NCI-H187 (cell line): ENCODE measurements at places on chromosomes 11 and 22.

- DNase-seq: no peak
Measured at GRCh38 chr11:86717817-86718501, 45.5 kb upstream of the ME3 start.

GRCh38 chr11:112670806-112671570, 290.2 kb upstream of the NCAM1 start:
- no peak for DNase-seq

GRCh38 chr22:48474881-48475280, 1352.8 kb downstream of the BRD1 start:
- DNase-seq: no peak

- DNase-seq: no peak
Measured at GRCh38 chr22:25650833-25651232, 86.4 kb downstream of the GRK3 start.

DNA sequence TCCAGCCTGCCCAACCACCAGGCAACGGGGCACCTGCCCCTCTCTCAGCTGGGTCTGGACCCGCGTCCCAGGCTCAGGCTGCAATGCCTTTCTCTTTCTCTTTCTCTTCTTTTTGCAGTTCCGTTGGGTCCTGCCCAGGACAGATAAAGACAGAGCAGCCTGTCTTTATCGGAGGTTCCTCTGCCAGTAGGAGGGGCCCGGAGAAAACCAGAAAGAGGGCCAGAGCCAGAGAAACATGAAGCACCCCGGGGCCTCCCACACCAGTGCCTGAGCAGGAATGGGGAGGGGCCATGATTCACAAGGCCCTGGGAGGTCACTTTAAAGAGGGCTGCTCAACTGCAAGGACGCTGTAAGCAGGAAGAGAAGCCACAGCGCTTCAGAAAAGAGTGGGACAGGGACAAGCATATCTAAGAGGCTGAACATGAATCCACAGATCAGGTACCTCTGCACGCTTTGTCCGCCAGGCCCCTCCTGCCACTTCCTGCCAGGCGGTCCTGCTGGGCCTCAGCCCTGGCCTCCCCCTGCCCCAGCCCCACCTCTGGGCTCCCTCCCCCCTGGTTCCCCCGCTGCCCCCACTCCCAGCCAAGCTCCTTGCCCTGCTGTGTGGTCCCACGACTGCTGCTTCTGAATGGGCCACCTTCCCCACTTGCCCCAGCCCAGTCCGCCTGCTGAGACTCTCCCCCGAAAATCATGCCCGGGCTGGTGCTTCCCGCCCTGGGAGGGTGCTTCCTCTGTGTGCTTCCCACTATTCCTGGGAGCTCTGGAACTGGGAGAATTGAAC, at the start of gene APOBEC3C:
TSS of gene APOBEC3C (plus strand) at position 316 of the 781 bp plus-strand sequence. CDS start at position 422, 106 bp downstream.
- DNase-seq: no peak

- DNase-seq: no peak
Measured at GRCh38 chr11:113690619-113691569, 15.2 kb downstream of the TMPRSS5 start.

DNA sequence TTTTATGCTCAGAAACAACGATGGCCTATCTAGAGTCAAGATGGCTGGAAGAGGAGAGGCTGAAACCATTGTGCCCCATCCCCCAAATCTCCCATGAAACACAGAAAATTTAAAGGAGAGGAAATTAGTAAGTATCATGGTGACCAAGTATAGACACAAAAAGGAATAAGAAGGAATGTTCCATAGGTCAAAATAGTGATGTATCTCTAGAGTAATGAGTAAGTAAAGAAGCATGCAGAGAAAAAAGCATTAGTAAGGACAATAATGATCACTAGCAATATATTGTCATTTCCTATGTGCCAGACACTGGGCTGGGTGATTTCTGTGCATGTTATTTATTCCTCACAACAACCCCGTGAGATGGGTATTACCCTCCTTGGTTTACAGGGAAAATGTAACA, 2.6 kb upstream of the SLC22A24 start:
- no peak for DNase-seq

DNA sequence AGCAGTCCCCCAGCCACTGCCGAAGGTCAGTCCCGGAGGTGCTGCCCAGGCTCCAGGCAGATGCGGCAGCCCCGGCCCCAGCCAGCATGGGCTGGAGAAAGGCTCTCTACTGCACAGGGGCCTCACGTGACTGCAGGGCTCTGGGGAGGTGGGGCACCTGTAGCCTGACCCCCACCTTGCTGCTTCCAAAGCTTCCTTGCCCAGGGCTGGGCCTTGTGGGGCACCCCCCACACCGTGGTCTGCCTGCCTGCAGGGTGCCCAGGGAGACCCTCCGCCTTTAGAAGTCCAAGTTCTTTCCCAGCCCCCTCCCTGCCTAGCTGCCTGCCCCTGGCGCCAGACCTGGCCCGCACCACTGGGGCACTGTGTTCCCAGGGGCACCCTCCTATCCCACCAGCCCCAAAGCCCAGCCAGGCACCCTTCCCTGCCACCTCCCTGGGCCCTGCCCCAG, 28.4 kb upstream of the TXNRD2 start:
- DNase-seq: no peak

- DNase-seq: no peak
Measured at GRCh38 chr11:65506290-65506771, 7.5 kb downstream of the MALAT1 start.

- no peak for DNase-seq
Measured at GRCh38 chr11:35800970-35801953, 138.7 kb downstream of the TRIM44 start.
